ENCODE measurements at places on chromosomes 4 and X.

GRCh38 chrX:17563515-17563914 is 173.8 kb upstream of the SCML1 start:
- no peak for DNase-seq

DNA sequence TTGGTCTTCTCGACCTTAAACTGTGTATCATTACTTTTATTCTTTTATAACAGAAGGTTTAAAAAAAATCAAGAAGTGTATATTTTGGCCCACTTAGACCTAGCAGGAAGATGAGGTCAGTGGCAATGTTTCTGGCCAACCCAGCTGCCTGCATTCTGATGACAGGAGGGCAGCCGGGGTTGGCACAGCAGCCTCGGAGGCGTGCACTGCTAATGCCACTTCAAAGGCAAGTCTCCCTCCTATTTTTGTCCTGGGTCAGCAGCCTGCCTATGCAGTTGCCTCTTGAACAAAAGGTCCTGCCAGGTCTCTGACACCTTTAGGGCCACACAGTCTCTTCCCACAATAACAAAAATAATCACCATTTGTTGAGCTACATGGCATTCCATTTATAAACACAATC is 89.4 kb upstream of the MYOZ2 start:
- DNase-seq = no peak

DNA sequence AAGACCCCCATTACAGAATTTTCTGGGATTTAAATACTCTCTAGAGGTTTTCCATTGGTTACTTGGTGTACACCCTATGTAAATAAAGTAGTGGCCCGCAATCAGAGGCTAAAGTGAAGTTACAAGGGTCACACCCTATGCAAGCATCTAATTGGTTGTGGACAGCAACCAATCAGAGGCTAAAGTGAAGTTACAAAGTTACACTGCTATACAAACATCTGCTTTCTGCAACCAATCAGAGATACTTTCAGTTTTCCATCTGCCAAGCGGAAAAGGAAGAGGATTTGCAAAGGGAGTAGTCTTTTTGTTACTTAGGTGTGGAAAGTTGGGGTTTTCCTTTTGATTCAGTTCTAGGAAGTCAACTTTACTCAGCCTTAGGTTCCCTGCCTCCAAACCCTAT is 2.0 kb upstream of the ATRX start:
- no peak for DNase-seq

DNA sequence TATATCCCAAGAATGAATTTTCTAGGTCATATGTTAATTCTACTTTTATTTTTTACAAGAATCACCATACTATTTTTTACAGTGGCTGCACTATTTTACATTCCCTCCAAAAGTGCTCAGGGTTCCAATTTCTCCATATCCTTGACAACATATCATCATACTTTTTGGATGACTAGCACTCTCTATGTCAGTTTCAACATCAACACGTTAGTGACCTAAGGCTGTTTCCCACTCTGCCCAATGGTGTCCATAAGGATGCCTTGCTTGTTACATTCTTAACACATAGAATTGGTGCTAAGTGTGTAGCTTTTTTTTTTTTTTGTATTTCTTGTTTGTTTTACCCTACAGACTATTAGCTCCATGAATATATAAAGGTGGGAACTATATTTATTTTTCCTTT is 175.4 kb downstream of the PCDH10 start:
- no peak for DNase-seq

DNA sequence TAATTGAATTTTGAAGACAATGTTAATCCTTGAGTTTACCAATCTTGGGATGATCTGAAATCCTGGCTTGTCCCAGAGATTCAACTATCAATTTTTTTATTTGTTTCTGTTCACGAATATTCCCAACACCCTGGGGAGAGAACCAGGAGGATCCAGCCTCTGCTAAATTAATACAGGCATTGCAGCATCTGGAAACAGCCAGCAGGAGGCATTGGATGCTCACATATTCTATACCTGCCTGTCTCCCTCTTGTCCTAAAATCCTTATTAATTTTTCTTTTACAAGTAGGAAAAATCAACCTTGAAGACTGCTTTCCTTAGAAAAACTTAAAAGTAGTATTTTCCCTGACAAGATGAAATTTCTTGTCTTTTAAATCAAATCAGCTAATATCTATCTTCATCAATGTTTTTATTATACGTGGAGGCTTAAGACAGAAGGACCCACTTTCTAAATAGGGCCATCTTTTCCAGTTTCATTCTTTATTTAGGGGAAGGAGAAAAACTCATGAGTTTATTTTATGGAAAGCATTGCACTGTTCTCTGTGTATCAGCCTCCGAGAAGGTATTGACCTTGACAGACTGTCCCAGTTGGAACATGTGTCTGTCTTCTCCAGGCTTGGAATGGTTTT is 102.4 kb downstream of the CLNK start:
- peak; percentile 43 for DNase-seq

Data from muscle of arm (tissue), 14 donors.